KBM-7 (cell line): ENCODE measurements at places on chromosomes 12 and 14.
A peak's percentile ranks its signal among the peaks of the same experiment; 100 is the strongest.

DNA sequence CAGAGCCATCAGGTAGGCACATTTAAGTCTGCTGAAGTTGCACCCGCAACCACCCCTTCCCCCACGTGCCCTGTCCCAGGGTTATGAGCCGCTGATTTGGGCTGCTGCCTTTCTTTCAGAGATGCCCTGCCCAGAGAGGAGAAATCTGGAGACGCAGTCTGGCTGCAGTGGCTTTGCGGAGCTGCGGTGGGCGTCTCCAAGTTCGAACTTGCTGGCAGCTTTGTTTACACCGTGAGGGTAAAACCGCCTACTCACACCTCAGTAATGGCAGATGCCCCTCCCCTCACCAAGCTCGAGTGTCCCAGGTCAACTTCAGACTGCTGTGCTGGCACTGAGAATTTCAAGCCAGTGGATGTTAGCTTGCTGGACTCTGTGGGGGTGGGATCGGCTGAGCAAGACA lies 14.7 kb downstream of the PTCSC3 start:
- DNase-seq, result no peak

GRCh38 chr12:67964456-67964855 lies 24.8 kb upstream of the IFNG-AS1 start:
- DNase-seq, result no peak

GRCh38 chr12:132143336-132144071 lies 615 bp downstream of the DDX51 start:
- no peak for DNase-seq

DNA sequence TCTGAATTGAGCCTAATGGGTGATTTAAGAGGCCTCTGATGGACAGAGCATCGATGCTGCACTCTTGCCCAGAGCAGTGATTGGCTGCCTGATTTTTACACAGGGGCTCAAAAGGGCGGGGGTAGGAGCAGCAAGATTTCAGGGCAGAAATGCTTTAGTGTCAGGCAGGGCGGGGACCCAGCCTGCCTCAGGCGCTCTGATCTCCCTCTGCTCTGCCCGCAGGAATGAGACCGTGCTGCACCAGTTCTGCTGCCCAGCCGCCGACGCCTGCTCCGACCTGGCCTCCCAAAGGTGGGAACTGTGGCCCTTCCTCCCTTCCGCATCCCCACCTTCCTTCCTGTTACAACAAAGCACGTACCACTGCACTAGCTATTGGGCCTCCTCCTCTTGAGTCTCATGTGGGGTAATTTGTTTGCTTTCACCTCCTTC lies 32.4 kb downstream of the IQSEC3 start:
- no peak for DNase-seq

DNA sequence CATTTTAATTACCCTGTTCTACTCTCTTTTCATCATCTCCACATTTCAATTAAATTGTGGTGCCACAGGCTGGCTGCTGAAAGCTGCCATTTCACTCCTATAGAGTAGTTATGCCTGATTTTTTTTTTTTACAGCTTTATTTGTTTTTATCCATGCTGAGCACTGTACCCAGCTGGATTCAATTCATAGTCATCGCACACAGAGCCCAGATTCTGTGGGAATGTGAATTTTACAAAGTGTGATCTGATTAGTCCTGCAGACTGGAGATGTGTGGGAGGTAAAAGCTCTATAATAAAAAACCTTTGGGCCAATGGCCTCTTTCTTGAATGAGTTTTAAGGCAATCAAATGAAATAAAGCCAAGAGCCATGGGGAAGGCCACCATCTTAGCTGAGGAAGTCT lies 190.2 kb downstream of the ANO4 start:
- DNase-seq, result no peak

- peak; percentile 52 for DNase-seq
Observed at GRCh38 chr14:36524874-36525745, 5.1 kb upstream of the NKX2-1 start.

DNA sequence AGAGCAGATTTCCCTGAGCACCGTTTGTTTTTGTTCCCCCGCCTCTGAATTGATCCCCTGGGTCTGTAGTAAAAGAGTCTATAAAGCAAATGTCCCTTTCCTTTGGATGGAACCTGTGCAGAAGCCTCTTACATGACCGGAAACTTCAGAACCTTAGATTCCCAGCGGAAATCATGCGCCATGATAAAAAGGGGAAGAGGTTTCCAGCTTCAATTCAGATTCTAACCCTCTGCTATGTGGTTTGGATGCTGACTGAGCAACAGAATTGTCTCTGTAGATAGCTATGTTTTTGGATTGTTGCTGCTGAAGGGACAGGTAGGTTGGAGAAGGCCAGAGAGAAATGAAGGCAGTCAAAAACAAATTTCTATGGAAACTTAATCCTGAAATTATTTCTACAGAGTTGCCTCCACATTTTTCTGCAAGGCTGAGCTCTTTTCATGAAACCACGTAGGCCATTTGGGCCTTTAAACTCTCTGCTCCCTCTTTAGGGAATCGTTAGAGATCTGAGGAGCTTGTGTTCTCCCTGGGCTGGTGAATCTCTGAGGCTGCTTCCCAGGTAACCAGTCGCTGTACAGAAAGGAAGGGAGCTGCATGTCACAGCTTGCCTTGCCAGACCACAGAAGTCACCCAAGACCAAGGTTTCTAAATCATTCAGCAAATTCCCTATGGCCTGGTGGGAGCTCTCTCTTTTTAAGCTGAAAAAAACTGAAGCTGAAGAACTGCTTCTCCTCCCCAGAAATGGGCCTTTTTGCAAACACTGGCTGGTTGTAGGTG lies 28.7 kb upstream of the OR10P1 start:
- DNase-seq, result peak; percentile 72
